ENCODE measurements at places on chromosomes 16 and 17.

DNA sequence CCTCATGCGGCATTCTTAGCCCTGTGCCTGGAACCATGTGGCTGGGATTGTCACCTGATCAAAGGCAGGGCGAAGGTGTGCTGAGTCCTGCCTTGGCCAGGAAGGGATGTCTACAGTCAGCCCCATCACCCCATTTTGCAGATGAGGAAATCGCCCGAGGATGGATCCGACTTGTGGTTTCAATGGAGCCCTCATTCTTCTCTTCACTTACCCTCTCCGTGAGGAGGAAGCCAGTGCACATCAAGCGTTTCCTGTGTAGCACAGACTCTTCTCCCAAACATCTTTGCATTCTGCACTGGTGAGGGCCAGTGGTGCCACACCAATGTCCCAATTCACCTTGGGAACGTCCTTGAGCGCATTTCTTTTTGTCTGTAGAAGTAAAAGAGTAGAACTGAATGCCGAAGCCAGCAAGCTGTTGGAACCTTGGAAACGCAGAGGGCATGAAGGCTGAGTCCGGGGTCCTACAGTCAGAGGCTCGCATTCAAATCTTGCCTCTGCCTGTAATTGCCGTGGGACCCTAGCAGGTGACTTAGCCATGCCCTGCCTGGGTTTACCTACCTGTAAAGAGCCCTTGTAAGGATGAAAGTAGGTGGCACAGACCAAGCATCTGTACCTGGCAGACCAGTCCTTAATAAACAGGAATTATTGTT, 85.4 kb downstream of the IRF8 start:
- DNase-seq, result no peak

DNA sequence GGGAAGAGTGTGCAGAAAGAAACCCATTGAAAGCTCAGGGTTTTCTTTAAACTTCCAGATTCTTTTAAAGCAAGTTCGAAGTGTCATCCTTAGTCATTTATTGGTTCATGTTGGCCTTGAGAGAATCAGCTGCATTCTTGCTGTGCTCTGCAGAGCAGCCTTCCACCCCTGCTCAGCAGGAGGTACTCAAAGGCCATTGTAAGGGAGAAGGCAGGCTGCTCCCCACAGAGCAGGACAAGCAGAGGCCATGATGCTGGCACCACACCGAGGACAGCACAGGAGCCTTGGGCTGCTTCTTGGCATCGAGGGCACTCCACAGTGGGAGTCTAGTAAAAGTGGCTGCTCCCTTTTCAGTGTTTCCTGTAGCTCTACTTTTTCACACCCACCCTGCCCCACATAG, 29.6 kb downstream of the NMT1 start:
- no peak for DNase-seq

GRCh38 chr16:53611179-53611696, 92.4 kb downstream of the RPGRIP1L start:
- no peak for DNase-seq

DNA sequence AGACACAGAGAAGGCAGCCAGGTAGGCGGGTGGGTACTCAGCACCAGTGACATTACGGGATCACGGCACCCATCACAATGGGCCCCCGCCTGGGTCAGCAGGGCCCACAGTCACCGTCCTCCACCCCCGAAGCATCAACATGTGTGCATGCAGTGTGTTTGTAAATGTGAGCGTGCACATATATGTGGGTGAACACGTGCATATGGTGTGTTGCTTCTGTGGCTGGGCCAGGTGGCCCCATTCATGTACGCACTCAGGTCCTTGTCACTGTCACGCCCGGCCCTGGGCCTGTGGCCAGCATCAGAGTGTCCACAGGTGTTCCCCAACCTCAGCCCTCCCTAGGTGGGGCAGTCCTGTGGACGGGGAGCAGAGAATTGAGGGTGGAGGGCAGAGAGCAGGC, 37.1 kb downstream of the TNFRSF13B start:
- no peak for DNase-seq

- peak; percentile 52 for DNase-seq
These were observed 106.2 kb downstream of the XYLT1 start for GRCh38 chr16:17364319-17365210.

GRCh38 chr17:42853004-42853403, 2.0 kb downstream of the AOC3 start:
- no peak for DNase-seq
